ENCODE measurements at places on chromosomes 2 and 18.

DNA sequence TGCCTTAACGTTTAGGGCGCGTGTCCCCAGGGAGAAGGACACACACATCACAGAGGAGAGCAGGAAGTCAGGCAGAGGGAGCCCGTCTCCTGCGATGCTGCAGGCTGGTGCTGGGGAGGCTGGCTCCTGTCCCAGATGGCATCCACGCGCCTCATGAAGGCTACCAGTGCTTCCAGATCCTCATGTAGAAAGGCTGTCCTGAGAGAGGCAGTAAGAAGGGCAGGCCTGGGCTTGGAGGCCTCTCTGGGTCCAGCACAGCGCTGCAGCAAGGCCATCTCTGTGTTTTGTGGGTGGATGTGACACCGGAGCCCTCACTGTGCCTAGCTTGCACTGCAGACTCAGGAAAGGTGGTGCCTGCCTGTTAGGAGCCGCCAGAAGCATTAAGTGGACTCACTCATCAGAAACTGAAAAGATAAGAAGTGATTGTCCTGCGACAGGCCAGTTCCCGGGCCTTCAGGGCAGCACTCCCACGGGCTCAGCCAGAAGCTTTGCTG is 62.7 kb downstream of the FAM168B start:
- peak; percentile 12 for DNase-seq

- no peak for DNase-seq
Observed at GRCh38 chr2:27379836-27380625, 503 bp downstream of the ZNF513 start.

- DNase-seq = no peak
Observed at GRCh38 chr2:206084439-206084869, 1.5 kb downstream of the INO80D start.

DNA sequence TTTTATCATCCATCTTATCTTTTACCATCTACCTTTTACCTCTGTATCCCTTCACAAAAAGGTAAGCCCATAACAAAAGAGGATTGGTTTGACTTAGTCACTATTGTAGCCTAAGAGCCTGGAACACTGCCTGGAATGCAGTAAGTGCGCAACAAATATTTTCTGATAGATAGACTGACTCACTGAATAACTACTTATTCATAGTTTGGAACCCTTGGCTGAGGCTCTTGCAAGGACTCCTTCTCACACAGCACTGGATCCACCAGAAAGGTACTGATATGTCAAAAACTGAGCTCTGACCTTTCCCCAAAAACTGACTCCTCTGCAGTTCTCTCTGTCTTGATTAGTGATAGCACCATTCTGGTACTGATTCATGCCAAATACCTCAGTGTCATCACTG is 426.7 kb downstream of the SETBP1 start:
- DNase-seq = no peak

DNA sequence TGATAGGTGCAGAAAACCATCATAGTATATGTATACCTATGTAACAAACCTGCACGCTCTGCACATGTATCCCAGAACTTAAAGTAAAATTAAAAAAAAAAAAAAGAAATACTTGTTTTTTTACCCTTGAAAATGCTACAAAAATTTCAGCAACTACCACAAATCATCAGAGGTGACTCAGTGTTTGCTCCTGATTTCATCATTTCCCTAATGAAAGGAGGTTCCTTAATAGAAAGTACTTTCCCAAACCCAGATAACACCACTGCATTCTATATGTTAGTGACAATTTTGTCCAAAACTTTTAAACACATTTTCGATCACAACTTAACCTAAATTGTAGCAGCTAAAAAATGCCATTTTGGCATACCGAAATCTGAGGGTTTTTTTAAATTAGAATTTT is 163.3 kb downstream of the SLC39A10 start:
- no peak for DNase-seq

DNA sequence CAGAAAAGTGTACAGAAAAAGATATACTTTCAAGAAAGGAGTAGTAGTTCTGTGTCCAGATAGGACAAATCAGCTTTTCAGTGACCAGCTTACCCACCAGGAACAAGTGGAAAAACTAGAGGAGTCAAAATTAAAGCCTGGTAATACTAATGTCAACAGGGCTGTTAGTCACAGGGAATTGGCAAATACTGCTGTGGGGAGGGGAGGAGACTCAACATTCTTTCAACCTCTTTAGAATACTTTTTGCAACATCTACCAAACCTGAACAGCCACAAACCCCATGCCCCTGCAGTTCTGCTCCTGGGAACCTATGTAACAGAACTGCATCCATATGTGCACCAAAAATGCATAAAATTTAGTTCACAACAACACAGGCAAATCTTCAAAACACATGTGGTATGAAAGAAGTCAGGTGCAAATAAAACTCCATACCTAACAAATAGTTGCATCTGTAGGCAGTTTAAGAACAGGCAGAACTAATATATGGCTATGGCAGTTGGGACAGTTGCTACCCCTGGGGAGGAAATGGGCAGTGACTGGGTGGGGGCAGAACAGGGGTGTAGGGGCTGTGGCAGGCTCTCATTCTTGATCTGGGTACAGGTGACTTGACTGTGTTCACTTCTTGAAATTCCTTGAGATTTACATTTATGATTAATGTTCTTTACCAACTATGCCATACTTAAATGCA is 9.7 kb downstream of the CMPK2 start:
- no peak for DNase-seq
